ENCODE measurements at places on chromosomes 5 and 9. TPM values are rescaled to one million over a fixed set of nuclear protein-coding genes. Genes with fewer than 3 reads are reported as not detected.

GRCh38 chr5:14146725-14147124 is 3.6 kb downstream of the TRIO start:
- peaks cover 10% of the 10 kb centered on the region for H3K4me1 ChIP-seq
- DNase-seq: no peak
- no peaks in the 10 kb centered on the region for H3K36me3 ChIP-seq
- no peak overlapping the region for H3K4me3 ChIP-seq
- H3K27me3 ChIP-seq: peaks cover 63% of the 10 kb centered on the region

GRCh38 chr9:89686126-89686525 is 81.3 kb downstream of the GADD45G start:
- no peaks in the 10 kb centered on the region for H3K36me3 ChIP-seq
- H3K4me3 ChIP-seq: no peak overlapping the region
- peaks cover 9% of the 10 kb centered on the region for H3K27me3 ChIP-seq
- no peak overlapping the region for H3K27ac ChIP-seq

Gene DNAJA1
- 160 TPM for total RNA-seq

Gene LPAR1
- not detected for total RNA-seq

Gene LHX3
- not detected for total RNA-seq

Gene TAF1L
- not detected for total RNA-seq

Gene BHMT2
- total RNA-seq: not detected
